Midbrain (tissue), 1 donor: ENCODE measurements at places on chromosomes 2 and 18.

DNA sequence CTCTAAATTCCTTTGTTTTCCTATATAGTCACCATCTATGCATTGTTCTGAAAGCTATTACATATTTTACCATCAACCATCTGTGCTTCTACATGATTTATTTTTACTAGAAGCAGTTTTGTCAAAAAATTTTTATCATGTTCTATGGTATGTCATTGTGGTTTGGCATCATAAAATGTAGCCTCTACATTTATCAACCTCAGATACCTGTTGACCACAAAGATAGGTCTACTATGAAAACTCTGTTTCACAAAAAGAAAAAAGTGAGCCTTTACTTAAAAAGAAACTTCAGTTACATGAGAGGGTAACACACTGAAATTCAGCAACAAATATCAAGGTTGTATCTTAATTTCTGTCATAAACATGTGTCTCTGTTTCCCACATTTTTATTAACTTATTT is 3.7 kb downstream of the BCL2 start:
- DNase-seq = no peak

DNA sequence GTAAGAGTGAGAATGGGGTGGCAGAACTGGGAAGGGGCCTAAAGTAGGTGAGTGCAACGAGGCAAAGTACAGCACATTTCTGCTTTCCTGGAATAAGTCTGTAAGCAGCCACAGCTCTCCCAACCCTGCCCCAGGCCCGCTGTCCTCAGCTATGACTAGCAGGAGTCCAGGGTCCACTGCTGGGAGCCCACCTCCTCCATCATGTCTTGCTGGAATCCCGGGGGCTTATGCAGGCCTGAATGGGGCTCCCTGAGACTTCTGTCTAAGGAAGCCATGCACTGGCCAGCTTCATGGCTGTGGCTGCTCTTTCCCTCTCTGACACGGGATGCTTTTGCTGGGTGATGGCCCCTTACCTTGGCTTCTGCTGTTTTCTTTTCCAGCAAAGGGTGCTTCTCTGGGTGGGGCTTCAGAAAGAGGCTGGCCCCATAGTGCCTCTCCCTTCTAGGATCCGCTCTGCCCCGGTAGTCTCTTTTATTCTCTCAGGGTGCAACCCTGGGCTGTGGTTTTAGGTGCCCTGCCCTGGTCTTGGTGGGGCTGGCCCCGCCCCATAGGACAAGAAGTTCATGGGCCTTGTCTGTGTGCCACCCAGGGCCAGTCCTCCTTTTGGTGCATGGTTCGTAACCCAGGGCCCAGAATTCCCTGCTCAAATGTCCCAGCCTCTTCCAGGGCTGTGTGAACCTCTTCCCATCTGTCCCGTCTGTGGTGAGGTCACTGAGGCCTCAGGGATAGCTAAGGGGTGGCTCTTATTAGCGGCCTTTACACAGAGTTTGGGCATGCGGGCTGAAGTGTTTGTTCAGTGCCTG is 33.8 kb upstream of the POLE4 start:
- DNase-seq = no peak

GRCh38 chr2:86627550-86627949 is 3.9 kb upstream of the RNF103 start:
- DNase-seq = no peak

- DNase-seq = no peak
Measured at GRCh38 chr18:32368170-32368569, 102.5 kb downstream of the GAREM1 start.

DNA sequence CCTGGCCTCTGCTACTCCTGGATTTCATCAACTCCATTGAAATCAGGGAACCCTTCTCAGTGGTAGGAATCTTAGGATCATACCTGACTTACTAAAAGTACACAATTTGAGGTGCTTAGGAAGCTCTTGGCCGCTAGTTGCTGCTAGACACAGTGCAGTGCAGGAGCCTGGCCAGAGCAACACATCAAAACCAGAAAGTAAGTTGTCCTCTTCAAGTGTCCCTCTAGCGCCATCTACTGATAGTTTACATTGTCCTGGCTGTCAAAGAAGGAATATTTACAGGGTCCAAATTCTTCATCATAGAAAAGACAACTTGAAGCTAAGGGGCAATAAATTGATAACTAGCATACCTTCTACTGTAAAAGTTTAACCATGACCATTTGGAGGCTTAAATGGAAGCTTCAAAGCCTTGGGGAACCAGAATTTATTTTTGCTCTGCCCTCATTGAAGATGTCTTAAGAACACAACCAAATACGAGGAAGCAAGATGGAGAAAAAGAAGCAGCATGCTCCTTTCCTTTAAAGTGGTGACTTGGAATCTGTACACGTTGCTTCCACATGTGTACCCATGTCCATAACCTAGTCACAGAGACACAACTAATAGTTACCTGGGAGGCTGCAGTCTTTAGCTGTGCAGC is 889.1 kb upstream of the GCFC2 start:
- peak; percentile 86 for DNase-seq

- DNase-seq = no peak
Measured at GRCh38 chr18:79948719-79949411, 2.6 kb downstream of the SLC66A2 start.

- DNase-seq = no peak
Measured at GRCh38 chr2:126797622-126798275, 100.9 kb upstream of the TEX51 start.

DNA sequence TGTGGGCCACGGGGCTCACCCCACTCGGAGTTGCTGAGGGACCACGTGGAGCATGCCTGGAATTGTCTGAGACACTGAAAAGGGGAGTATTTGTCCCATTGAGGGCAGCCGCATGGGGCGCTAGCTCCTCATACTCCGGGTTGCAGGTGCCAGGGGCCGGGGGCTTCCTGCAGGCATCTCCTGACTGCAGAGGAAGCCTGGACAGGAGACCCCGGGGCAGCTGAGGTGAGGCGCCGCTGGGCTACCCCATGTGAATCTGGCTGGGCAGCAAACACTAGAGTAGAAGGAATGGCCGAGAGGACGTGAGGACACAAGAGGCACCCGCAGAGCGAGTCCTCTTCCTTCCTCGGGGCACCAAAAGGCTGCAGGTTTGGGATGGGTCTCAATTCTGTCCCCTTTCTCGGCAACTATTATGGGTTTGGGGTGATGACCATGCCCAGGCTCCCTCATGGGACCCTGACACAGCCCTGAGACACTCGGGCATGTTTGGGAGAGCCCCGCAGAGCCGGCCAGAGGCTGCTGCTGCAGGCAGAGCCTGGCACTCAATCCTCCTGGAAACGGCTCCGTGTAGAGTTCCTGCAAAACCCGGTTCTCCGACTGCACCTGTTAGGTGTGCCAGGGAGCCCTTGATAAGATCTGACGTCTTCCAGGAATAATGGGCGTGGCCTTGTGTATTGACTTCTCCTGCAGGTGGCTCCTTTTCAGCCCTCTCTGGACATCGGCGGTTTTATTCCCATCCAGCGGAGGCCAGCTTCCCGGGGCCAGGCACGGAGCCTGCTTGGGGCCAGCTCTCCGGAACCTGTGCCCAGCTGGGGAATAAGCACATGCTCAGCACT is 77.0 kb downstream of the CTIF start:
- no peak for DNase-seq

GRCh38 chr2:165796819-165797530 is 2.9 kb upstream of the GALNT3 start:
- no peak for DNase-seq

- DNase-seq = peak; percentile 16
Measured at GRCh38 chr2:169734169-169734847, 676 bp downstream of the KLHL23 start.
